AG09319 (cell line): ENCODE measurements at places on chromosomes 11 and 22.

DNA sequence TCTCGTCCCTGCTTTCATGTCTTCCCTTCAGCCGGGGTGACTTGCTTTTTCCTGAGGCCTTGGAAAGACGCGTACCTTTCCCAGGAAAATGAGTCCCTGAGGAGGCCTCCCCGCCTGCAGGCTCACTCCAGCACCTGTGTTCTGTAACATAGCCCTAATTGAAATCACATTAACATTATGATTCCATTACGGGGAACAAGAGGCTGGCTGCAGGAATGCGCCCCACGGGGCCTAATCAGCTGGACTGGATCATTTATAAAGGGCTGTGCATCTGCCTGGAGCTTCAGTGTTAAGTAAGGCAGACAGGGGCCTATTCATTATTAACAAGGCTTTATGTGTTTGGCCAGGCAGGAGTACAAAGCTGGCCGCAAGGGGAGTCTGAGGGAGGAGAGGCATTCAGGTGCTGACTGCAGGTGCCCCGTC, 41.9 kb upstream of the TSPAN18 start:
- DNase-seq = no peak

DNA sequence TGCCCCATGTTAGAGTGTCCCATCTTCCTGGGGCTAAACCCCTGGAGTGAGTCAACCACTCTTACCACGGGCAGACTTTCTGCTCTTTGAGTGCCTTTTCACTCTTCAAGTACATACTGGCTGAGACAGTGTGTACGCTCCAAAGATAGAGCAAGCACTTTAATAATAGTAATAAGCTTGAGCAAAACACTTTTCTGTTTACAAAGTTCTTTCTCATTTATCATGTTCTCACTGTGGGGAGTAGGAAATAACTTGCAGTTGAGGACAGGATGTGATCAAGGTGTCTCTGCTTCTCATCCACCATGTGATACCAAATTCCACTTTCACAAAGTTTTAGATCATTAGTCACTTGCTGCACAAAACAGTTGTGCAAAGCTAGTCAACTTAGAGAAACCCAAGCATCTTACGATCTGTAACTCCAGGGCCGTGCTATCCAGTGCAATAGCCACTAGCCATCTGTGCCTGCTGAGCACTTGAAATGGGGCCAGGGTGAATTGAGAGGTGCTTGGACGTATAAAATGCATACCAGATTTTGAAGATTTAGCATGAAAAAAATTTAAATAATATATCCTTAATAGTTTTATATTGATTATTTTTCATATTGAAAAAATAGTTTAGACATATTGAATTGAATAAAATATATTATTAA, 135.3 kb downstream of the KIF18A start:
- DNase-seq = no peak

- no peak for DNase-seq
Measured at GRCh38 chr22:40826984-40827741, 8.0 kb upstream of the SLC25A17 start.

DNA sequence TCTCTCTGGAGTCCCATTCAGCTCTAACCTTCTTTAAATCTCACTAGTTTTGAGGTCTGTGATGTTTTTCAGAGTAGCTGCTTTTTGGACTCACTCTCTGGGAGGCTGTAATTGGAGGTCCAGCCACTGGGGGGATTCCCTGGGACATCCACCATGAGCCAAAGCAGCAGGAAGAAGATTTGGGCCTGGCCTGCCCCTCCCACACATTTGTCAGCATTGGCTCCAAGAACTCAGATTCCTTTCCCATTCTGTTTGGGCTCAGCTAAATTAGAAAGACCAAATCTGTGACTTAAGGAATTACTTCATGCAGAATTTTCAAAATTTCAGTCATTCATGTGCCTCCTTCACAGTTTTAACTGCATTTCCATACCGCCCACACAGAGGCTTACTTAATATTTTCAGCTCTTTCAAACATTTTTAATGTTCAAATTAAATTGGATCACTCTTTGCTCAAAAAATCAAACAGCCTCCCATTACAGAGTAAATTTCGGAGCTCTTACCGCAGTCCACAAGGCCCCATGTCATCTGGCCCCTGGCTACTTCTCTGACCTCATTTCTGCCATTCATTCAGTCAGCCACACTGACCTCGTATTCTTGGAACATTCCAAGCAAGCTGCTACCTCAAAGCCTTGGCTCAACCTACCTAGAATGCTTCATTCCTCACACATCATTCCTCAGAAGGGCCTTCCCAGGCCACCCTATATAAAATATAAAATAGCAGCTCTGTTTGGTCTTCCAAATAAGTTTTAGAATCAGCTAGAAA, 54.5 kb upstream of the RRAS2 start:
- peak; percentile 30 for DNase-seq

- no peak for DNase-seq
Measured at GRCh38 chr11:69163842-69164241, 8.1 kb downstream of the SMIM38 start.

- no peak for DNase-seq
Measured at GRCh38 chr11:67044496-67044895, 12.2 kb upstream of the RHOD start.

DNA sequence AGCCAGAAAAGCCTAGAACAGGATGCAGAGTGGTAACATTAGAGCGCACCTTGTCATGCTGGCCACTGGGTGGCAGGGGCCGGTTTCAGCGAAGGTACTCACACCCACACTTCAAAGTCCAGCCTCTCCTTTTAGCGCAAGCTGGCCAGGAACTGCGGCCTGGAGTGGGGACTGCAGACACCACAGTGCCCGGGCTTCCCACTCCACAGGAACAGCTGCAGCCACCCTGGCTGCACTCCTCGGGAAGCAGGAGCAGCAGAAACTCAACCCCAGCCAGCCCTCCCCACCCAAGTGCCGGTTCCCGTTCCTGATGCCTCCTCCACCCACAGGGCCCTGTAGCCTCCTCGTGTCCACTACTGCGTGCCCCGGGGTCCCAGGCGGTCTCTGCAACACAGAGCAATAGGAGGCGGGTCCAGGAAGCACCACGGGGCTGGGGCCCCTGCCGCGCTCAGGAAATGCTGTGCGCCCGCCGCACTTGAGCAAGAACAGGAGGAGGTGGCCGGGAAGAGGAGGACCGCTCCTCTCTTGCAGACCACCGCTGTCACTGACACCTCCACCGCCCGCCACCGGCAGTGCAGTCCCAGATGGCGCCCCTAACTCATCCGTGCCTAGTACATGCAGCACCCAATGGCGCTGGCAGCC, 2.2 kb downstream of the RFPL2 start:
- DNase-seq = no peak

GRCh38 chr22:30390974-30391691, 3.9 kb upstream of the RNF215 start:
- DNase-seq = no peak

GRCh38 chr11:21628641-21629040, 564.2 kb upstream of the ANO5 start:
- DNase-seq = no peak

- DNase-seq = no peak
Measured at GRCh38 chr11:113613619-113614018, 92.5 kb downstream of the TMPRSS5 start.

GRCh38 chr11:79694368-79694767, 253.5 kb upstream of the TENM4 start:
- no peak for DNase-seq

DNA sequence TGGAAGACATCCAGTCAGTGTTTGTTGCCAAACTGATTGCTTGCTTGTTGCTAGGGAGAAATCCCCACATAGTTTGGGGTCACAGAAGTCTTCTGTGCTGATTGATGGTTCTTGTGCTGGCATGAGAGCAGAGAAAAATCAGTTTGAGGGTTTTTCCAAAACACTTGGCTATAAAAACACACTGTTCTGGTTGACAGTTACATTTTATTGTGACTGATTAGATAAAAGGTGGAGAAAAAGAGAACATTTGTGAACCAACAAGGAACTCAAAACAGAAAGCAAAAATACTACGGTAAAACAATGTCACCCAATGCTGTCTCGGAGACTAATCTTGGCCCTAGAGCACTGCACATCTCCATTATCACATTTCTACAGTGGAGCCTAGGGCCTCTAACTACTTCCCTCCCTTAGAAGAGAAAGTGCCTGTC, 14.4 kb upstream of the EIF4G2 start:
- DNase-seq = no peak

GRCh38 chr11:70854201-70854600, 398.2 kb downstream of the SHANK2 start:
- no peak for DNase-seq

DNA sequence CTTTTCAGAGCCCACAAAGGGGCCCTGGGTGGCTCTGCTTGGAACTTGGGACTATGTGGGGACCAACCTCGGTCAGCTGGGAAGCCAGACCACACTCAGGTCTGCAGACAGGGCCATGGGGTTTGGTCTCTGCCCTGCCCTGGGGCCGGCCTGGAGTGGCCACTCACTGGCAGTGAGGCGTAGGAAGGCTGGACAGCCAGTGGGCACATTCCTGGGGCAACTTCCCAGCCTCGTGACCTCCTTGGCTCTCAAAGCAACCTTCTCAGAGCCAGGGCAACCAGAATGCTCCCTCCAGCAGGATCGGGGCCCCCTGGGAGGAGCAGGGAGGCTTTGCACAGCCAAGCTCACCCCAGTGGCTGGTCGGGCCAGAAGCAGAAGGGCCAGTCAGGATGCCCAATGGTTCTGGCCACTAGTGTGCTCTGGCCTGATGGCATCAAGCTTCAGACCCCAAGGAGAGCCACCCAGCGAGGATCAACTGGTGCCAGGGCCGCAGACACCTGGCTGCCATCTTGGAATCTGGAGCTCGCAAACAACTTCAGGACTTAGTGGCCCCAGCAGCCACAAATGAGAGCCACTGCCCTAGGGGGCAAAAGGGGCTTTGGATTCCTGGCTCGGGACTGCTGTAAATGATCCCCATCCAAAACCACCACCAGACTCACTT, 87.1 kb downstream of the MYEOV start:
- no peak for DNase-seq

DNA sequence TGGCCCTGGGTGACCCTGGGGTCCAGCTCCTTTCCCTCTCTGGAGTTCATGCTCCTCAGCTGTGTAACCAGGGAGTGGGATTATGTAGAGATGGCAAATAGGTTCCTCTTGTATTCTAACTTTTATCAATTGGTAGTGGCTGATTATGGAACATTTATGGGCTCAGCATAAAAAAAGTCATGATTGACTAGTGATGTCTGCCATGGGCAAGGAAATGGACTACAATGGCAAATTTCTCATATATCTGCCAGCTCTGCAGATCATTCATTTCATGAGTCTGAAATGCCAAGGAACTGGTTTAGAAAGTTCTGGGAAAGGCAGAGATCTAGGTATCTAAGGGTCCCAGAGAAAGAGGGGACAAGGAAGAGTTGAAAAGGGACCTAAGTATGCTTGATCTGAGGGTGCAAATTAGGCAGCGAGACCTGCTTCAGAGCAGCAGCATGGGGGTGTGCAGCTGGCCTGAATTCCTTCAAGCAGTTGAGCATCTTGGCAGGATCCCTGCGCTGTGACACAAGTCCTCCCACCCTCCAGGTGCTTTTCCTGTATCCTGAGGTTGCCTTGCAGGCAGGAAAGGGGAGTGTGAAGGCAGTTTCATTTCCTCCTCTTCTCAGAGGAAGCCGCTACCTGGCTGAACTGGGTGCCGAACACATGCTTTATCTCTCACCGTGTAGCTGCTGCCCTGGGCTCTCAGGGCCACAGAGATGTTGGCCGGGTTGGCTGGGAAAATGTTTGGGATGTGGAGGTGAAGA, 10.4 kb downstream of the SLC15A3 start:
- DNase-seq = no peak

DNA sequence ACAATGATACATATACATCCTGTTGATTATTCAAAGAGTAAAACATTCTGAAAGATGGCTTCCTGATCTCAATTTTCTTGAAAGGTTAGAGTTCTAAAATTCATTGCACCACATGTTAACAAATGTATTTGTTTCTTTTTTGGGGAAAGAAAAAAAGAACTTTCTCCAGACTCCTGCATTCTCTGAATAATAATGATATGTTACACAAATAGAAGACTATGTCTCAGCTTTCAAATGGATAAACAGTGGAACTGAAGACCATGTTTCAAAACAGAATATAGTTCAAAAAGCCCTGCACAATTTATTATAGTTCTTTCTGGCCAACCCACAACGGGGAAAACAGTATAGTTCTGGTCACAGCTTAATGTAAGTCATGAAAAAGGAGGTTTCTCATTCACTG, 277.0 kb downstream of the SBF2 start:
- DNase-seq = no peak

GRCh38 chr11:109991835-109992234, 101.4 kb upstream of the ZC3H12C start:
- DNase-seq = no peak

- DNase-seq = no peak
Measured at GRCh38 chr22:40764763-40765441, 54.2 kb downstream of the SLC25A17 start.

- no peak for DNase-seq
Measured at GRCh38 chr11:468036-468435, 18.0 kb downstream of the PTDSS2 start.

DNA sequence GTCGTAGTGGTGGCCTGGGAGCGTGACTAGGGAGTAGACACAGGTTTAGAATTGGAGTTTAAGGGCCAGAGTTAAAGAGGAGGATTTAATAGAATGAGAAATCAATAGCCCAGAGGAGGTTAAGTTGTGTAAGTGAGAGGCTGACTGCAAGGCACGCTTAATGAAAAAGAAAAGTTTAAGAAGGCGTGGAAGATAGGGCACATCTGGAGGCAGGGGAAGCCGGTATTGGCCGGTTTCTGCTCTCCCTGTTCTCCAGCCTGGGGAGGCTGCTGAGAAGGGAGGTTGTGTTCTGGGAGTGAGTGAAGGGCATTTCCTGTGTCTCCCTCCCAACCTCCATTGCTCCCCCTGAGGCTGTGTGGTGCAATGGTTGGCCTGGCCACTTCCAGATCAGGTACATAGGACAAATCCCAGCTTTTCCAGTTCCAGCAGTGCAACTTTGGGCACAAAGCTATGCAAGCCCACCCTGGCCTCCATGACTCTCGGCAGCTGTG, 6.3 kb downstream of the GRIK4 start:
- no peak for DNase-seq

DNA sequence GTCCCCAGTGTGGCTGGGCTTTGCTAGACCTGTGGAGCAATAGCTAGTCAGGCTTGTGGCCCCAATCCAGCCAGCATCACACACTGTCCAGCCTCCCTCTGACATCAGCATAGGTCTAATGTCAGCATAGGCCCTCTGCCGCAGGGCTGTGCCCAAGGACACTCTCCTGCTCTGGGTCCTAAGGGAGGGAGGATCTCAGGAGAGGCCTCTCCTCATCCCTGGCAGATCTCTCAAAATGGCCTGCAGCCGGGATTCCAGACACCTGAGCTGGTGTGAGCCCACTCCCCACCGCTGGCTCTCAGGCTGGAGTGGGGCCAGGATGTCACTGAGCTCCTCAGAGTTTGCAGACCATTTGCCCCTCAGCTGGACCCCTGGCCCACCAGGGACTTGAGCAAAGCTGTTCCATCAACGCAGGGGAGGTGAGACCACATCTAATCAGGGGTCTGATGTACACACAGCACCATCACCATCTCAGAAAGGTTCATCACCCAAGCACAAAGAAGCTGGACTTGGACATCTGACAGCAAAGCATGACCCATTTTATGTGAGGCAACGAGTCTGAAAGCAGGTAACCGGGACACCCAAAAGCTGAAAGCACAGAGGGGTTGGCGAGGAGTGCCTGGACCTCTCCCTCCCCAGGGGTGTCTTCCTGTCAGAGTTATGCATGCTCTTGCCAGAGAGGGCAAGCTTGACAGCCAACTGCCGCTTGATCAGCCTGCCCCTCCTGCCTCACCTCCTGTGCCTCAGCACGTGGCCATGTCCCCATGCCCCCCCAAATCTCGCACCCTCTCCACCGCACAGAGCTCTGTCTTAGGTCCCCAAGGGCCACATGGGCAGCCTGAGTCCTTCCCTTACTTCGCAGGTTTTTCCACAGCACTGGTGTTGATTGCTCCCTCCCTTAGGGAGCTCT, 69.7 kb upstream of the SEPTIN5 start:
- DNase-seq = no peak
